ENCODE measurements at places on chromosomes 5 and 9.
A peak's percentile ranks its signal among the peaks of the same experiment; 100 is the strongest.

- no peak for DNase-seq
Measured at GRCh38 chr9:1434052-1434767, 384.1 kb downstream of the DMRT2 start.

- DNase-seq = no peak
Measured at GRCh38 chr9:118165451-118165850, 461.2 kb downstream of the TLR4 start.

- no peak for DNase-seq
Measured at GRCh38 chr5:83665631-83666030, 55.0 kb downstream of the HAPLN1 start.

- DNase-seq = no peak
Measured at GRCh38 chr5:173746047-173746646, 129.7 kb upstream of the BOD1 start.

DNA sequence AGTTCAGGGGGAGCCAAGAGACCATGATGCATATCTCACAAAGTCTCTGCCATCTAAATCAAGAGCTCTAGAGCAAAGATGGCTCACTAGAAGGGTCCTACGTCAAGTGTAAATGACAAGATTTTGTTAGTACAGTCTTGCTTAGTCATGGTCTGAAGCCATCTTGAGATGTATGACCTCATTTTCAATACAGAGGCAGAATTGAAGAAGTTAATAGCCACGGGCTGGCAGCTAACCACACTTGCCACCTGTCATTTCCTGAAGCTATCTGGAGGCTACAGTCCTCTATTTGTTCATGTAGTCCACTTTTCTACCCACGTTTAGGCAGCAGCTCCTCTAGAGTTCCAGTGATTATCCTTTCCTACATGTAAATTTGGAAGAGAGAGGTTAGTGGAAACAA is 231.7 kb upstream of the CDH12 start:
- no peak for DNase-seq

DNA sequence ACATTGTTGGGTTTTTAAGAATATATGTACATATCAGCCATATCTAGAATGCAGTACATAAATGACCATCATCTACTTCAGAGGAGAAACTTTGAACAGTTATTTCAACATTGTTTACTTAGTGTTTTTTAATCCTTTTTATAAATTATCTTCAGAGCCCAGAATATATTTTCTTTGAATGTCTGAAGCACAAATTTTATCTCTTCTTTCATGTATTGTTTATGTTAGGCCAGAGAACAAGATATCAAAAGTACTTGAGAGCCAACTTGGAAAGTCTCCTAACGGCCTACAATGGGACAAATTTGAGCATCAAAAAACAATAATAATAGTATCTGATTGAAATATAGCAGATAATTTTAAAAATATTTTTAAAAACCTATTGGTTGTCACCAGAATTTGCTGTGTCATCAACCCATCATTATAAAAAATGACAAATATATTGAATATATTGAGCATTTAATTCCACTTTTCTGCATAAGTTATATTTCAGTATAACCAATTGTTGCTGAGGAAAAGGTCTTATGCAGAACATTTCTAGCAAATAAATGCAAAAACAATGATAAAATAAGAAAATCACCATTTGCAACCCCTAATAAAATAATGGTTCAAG is 67.5 kb upstream of the CCNG1 start:
- no peak for DNase-seq

- no peak for DNase-seq
Measured at GRCh38 chr5:169085636-169086035, 215.3 kb downstream of the SLIT3 start.

DNA sequence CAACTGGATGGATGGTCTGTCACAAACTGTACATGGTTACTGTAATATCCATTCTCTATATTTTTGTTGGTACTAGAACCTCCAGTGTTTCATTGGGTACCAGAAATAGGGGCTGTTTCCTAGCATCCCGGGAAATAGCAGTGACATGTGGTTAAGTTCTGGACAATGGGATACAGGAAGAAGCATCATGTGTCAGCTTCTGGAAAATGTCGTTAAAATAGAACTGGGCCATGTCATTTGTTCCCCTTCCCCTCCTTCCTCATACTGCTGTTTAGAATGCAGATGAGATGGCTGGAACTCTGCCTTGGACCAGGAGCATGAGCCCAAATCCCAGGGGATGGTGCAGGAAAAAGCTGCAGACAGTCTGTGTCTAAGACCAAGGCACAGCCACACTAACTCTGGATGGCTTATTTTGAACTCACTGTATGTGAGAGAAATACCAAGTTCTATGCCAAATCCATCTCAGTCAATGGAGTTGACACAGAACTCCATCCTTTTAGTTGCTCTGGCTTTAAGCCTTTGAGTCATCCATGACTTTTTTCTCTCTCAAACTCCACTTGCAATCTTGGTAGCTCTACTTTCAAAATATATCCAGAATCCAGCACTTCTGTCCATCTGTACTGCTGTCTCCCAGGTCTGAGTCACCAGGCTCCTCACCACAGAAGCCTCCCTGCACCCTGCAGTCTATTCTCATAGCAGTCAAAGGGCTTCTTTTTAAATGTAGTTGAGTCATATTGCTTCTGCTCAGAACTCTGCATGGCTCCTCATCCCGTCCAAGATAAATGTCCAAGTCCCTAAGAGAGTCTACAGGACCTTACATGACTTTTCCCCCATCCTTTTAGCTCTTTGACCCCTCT is 184.2 kb downstream of the NSG2 start:
- DNase-seq = no peak

GRCh38 chr9:129902740-129903134 is 67.5 kb downstream of the USP20 start:
- DNase-seq = no peak

DNA sequence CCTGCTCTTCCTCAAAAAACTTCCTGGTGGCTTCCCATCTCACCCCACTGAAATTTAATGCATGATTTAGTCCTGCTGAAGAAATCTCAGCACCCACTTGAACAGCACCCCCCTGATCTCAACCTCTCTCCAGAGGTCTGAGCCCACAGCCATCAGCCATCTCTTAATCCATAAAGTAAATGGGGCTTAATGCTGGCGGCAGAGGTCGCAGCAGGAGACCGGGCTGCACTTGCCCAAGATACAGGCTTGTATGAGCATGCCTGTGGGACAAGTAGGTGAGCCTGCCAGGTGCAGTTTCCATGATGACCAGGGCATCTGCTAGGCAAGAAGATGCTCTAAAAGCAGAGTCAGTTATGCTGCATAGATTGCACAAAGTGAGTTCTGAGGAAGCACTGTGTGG is 52.4 kb upstream of the CTXN3 start:
- no peak for DNase-seq

DNA sequence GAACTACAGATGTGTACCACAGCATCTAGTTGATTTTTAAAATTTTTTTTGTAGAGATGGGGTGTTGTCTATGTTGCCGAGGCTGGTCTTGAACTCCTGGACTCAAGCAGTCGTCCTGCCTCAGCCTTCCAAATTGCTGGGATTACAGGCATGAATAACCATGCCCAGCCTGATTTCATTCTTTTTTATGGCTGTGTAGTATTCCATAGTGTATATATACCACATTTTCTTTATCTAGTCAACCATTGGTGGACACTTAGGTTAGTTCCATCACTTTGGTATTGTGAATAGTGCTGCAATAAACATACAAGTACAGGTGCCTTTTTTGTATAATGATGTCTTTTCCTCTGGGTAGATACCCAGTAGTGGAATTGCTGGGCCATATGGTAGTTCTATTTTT is 3.8 kb downstream of the RCL1 start:
- no peak for DNase-seq

DNA sequence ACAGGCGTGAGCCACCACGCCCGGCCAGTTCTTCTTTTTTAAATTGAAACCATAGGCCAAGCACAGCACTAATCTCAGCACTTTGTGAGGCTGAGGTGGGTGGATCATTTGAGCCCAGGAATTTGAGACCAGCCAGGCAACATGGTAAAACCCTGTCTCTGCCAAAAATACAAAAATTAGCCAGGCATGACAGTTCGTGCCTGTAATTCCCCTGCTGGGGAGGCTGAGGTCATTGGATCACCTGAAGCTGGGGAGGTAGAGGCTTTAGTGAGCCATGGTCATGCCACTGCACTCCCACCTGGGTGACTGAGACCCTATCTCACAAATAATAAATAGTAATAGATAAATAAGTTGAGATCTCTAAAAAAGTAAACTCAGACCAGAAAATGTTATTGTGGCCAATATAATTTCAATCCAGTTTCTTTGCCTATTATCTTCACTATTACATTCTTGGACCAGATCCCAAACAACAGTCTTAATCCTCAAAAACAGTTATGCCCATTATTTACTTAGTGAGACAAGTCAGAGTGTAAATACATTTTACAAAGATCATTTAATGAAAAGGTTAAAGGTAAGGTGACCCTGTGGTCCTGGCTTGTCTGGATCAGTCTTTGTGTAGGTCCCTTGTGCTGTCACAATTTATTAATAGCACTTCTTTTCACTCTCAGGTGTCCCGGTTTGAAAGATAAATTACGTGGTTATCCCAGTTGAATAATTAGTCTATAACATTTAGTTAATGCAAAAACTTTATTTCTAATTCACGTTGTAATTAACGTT is 53.6 kb downstream of the RAB24 start:
- DNase-seq = no peak

DNA sequence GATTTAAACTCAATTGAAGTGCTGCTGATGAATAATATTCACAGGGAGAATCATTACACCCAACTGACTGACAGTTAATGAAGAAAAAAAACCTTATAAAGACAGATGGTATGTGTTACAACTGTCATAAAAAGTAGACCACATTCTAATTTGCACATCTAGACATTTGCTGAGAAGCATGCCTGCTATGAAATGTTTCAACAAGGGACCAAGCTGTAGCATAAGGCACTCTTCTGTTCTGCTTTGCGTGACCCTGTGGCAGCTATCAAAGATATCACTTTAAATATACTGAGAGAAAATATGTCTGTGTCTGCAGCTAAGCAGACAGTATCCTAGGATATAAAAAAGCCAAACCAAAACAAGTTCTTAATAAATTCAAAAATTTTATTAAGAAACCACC is 153.7 kb downstream of the TMEM232 start:
- DNase-seq = no peak

GRCh38 chr5:133323494-133324457 is 272.0 kb downstream of the HSPA4 start:
- no peak for DNase-seq

DNA sequence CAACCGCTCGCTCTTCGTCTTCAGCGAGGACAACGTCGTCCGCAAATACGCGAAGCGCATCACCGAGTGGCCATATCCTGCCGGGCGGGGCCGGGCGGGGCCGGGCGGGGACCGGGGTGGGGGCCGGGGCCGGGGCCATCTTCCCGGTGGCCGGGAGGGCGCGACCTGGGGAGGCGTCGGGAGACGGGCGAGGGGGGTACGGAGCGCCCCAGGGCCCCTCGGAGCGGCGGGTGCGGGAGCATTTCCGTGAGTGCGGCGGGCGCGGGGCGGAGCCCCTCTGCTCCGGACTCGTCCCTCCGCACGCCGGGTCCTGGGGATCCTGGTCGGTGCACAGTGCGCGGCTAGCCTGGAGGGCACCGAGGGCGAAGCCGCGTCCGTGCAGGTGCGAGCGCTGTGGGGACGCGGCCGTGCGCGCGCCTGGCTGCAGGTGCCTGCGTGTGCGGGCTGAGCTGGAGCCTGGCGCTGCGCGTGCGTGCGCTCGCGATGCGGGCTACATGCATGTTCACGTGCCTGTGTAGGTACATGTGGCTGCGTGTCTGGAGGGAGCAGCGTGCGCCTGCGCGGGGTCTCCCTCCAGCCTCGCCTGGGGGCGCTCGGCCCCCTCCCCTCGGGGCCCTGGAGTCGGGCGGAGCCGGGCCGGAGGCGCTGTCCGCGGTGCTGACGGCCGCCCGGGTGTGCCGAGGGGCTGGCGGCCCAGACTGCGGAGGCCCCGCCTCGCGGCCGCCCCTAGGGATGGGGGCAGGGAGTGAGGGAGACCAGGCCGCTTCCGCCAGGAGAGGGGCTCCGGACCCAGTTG is 762 bp downstream of the CACNA1B start:
- DNase-seq = peak; percentile 29

GRCh38 chr5:156394642-156395305 is 67.8 kb downstream of the SGCD start:
- DNase-seq = no peak

GRCh38 chr5:76326577-76327302 is 76.3 kb upstream of the IQGAP2 start:
- DNase-seq = no peak

- DNase-seq = no peak
Measured at GRCh38 chr5:77904362-77904761, 128.2 kb upstream of the TBCA start.

DNA sequence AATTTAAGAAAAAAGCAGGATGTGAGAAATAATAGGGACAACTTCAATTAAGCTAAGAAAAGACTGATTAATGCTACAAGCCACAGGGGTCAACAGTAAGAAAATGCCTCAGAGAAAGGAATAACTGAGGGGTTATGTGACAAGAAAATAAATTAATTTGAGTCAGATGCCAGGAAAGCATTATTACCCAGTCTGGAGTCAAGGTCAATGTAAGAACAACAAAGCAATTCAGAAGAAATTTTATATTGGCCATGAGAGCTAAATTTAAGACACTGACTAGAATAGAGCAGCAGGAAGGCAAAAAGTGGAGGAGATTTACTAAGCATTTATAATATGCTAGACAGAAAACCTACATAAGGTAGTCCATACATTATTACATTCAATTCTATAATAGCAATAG is 73.5 kb downstream of the CDH10 start:
- DNase-seq = no peak

- no peak for DNase-seq
Measured at GRCh38 chr5:136043551-136043950, 14.8 kb downstream of the TGFBI start.

DNA sequence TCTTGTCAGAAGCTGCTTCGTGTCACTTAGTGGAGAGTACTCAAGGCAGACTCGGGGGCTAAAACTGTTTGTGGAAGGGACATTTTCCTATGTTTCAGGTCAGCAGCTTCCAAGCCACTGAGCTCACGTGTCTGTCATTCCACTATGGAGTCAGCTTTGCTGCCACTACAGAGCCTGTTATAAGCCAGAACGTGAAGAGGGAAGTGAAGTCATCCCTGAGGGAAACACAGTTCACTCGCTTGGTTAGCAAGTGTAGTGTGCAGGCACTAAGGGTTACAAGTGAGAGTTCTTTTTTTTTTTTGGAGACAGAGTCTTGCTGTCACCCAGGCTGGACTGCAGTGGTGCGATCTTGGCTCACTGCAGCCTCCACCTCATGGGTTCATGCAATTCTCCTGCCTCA is 24.5 kb upstream of the LTC4S start:
- no peak for DNase-seq

DNA sequence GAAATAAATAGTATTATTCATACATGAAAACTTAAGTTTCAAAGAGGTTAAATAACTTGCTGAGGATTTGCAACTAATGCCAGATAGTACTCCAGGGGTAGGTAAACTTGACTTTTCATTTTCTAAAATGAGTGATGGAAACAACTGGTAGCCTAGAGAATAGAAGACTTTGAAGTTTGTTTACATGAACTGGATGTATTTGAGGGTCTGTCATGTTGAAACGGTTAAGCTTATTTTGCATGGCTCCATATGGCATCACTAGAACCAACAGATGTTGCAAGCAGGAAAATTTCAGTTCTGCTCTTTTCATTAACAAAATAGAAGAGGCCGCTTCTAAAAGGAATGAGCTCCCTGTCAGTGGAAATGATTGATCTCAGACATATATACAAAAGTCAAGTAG is 105.1 kb upstream of the SGCD start:
- no peak for DNase-seq

- no peak for DNase-seq
Measured at GRCh38 chr5:173547579-173547978, 68.9 kb downstream of the BOD1 start.

GRCh38 chr5:64722588-64722987 is 32.3 kb downstream of the SHISAL2B start:
- no peak for DNase-seq
